ENCODE measurements at places on chromosomes 12 and 14. TPM values are rescaled to one million over a fixed set of nuclear protein-coding genes. Genes with fewer than 3 reads are reported as not detected.

The PTPN11 gene
- polyA plus RNA-seq, result 17.0 TPM

The HHIPL1 gene
- 0.23 TPM for polyA plus RNA-seq

The ANKRD33 gene
- polyA plus RNA-seq, result not detected

The NRIP2 gene
- 0.68 TPM for polyA plus RNA-seq

The CYP27B1 gene
- 1.6 TPM for polyA plus RNA-seq

The PAPOLA gene
- 47.6 TPM for polyA plus RNA-seq

The TEP1 gene
- polyA plus RNA-seq, result 13.3 TPM

Measured in pancreas (tissue), 10 donors.